ENCODE measurements at places on chromosomes 11 and 22.

DNA sequence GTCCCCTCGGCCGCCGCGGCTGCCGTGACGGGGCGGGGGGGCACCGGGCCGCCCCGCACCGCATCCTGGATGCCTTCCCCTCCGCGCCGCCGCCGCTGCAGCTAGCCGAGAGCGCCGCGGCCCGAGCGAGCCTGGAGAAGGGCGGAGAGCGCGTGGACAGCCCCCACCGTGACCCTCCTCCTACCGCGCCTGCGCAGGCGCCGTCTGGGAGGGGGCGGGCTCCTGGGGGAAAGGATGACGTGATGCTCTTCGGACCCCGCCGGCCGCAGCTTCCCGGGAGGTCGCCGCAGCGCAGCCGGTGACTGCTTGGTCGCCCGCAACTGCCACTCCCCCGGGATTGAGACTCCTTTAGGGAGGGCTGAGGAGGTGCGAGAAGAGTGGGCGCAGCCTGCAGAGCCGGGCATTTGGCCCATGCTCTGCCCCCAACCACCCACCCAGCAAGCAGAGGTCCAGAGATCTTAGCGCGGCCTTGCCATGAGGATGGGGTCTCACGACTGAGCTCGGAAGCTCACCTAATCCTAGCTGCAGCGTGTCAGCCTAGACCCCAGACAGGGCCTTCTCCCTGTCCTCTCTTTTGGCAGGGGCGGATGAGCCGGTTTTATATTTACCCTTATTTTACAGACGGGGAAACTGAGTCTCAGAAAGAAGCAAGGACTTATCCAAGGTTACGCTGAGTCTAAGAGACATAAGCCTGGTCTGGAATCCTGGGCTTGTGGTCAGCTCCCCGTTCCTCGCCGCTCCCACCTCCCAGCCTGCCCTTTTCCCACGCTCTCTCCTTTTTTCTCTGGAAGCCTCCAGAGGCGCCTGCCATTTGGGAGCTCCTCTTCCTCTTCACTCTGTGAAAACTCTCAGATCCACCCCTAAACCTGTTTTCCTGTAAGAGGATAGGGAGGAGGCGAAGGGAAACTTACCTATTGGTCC is at the start of gene DENND5A:
Gene DENND5A (minus strand): TSS at position 140 of the 921 bp plus-strand sequence. CDS start 281 bp downstream, outside the sequence.
- no peak for DNase-seq

- DNase-seq = no peak
Observed at GRCh38 chr11:38553148-38553547, 1955.1 kb upstream of the RAG2 start.

DNA sequence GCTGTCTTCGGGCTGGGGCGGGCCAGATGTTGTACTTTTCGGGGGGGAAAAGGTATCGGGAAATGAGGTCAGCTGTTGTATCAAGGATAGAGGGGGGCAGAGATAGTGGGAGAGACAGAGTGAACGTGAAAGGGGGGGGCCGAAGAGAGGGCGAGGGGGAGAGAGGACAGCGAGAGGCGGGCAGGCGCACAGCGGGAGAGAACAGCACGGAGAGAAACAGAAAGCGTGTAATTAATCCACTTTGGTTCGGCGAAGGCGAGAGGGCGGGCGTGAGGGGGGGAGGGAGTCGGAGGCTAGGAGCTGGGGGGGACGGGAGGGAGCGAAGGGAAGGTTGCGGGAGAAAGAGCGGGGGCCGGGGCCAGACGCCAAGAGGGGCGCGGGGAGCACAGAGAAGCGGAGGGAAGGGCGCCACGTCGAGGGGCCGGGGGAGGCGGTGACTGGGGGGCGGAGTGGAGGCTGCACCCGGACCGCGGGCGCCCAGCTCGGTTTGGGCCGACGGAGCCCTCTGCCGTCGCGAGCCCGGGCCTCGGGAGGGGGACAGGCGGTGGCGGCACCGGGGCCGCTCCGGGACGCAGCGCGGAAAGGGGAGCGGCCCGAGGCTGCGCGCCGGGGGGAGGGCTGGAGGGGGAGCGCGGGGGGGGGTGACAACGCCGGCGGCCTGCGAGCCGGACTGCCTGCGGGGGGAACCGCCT is 612 bp downstream of the IGF2 start:
- no peak for DNase-seq

- DNase-seq = no peak
Observed at GRCh38 chr11:84969103-84969502, 658.0 kb downstream of the DLG2 start.

GRCh38 chr11:71486320-71486719 is 33.3 kb downstream of the NADSYN1 start:
- DNase-seq = no peak

GRCh38 chr11:78808923-78809322 is 234.3 kb upstream of the NARS2 start:
- no peak for DNase-seq

GRCh38 chr11:117924631-117925170 is 4.5 kb downstream of the TMPRSS13 start:
- DNase-seq = no peak

DNA sequence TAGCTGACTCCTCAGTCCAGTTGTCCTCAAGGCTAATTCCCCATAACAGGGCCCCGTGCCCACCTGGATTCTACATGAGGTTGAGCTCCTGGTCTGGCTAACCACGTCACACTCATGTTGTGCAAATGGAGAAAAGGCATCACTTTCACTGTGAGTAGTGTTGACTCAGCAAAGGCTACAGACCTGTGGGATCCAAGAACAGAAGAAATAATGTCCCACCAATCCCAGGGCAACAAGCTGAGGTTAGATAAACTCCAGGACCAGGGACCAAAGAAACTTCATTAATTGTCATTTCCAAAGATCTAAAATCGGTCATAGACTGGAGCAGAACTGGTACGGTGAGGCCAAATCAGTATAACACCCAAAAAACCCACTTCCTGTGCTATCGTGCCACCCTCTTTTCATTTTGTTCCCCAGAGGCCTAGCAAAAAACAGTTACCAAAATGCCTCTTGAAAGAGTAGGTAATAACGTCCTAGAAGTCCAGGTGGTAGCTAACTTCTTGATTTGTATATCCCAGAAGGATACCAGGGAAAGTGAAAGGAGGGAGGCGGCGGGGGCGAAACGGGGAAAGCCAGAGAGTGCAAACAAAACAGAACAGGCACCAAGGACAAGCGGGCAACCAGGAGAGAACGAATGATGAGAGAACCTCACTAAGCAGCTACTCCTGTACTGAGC is 1.4 kb downstream of the PCSK7 start:
- DNase-seq = no peak

GRCh38 chr11:119363081-119363850 is 16.8 kb upstream of the MFRP start:
- no peak for DNase-seq

GRCh38 chr11:8963569-8964323 is 496 bp downstream of the TMEM9B start:
- peak; percentile 50 for DNase-seq

DNA sequence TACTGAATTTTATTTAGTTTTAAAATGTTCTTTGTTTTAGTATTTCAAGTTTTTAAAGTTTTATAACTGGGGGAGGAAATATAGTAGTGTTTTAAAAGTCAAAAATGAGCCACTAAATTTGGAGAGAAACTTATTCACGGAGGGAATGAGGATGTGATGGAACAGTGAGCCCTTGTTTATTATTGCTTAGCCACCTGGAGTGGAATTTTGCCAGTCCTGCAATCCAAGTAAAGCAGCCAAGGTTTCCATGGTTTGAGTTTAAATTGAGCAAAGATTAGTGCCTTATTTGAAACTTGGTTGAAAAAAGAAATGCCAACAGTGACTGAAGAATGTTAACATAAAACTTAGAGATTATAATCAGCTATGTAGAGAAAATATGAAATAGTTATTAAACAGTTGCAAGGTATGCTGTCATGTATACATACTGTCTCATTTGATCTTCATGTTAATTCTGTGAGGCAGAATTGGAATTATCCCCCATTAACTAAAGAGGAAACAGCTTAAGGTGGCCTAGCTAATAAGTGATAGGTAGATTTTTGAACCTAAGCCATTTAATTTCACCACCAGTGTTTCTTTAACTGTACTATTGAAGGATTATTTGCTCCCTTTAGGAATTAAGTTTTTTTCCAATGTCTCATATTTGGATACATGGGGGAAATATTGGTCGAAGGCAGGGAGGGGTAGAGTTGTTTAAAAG is 36.4 kb downstream of the SWAP70 start:
- DNase-seq = no peak

DNA sequence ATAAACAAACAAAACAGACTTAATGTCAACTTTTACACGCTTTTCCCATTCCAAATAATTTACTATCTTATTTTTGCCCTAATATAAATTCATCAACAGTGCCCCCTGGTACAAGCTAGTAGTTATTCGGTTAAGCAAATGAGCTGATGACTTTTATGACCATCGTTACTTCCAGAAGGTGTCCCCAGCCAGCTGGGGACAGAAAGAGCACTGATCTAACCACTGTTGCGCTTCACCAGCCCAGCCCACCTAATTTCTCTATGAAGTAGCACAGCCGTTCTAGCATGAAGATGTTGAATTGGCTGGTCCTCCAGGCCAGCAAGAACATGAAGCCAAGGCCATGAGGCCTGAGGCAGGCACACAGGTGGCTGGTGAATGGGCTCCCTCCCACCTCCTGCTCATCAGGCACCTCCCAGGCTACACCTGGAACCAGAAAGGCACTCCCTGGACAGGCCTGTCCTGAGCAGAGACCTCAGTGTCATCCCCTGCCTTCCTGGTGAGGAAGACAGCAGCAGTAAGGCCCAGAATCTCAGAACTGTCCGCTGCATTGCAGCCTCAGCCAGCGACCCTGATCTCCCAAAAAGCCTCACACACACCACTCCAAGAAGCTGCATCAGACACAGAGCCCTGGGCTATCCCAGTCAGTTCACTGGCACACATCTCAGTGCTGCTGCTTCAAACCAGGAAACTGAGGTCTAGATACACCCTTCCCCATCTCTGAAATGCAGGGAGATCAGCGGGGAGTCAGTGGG is 12.9 kb downstream of the GNB1L start:
- no peak for DNase-seq

DNA sequence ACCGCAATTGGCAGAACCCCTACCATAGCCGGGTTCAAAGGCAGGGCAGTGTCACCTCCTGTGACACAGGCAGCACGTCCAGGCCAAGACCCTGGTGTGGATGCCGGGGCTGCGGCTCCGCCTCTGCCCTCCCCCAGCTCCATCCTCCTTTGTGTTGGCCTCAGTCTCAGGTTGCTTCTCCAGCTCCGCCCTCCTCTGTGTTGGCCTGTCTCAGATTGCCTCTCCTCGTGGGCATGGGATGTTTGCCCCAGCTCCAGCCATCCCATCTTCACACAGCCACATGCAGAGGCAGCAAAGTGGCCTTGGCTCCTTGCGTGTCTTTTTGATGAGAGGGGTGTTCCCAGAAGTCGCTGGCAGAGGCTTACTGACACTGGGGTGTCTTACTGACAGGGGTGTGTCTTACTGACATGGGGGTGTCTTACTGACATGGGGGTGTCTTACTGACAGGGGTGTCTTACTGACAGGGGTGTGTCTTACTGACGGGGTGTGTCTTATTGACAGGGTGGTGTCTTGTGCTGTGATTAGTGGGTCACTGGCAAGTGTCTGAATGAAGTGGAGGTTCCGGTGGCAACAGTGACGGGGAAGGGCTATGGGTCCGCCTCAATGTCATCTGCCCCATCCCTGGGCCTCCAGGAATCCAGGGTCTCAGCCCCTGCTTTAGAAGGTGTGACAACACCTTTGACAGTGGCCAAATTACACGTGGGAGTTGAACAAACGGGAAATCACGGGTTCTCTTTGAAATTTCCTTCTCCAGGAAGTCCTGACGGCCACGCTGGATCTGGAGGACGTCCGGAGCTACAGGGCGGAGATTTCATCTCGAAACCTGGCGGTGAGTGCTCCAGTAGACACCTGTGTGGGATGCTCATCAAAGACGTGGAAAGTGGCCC is 24.9 kb downstream of the NADSYN1 start:
- DNase-seq = no peak
